CD4-positive, alpha-beta T cell treated with Interleukin-17A for 1 hour (primary cell): ENCODE measurements at places on chromosomes 5 and 9.

GRCh38 chr5:134938030-134938429 is 29.7 kb upstream of the CATSPER3 start:
- no peak for DNase-seq

DNA sequence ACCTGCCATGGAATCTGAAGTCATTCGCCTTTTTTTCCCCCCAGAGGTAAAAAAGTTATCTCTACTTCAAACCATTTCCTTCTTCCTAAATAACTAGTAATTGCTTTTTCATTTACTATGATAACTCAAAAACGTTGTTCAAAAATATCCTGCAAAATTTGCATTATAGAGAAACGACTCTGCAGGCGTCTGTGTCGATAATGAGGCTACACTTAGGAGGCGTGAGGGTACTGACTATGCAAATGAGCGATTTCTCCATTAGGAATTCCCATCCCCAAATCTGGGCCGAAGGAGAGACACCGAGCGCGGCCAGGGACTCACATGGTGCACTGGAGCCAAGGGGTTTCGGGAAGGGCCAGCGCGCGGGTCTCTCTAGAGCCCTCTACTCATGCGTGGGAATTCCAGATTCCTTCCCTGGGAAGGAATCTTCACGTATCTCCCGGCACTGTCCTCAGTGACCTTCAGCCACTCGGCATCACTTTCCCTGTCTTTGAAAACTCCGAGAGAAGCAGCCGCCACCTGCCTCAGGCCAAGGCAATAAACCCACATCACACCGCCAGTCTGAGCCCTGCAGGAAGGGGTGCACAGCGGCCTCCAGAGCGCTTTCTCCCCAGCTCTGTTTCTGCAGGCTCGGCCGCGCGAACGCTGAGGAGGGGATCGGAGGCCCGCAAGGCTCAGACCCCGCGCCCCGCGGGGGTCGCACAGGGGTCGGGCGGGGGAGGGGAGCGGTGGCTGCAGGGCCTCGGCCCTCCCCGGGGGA is 718 bp upstream of the DENND4C start:
- peak; percentile 70 for DNase-seq

- DNase-seq, result no peak
Observed at GRCh38 chr5:138439477-138440158, 761 bp downstream of the REEP2 start.

DNA sequence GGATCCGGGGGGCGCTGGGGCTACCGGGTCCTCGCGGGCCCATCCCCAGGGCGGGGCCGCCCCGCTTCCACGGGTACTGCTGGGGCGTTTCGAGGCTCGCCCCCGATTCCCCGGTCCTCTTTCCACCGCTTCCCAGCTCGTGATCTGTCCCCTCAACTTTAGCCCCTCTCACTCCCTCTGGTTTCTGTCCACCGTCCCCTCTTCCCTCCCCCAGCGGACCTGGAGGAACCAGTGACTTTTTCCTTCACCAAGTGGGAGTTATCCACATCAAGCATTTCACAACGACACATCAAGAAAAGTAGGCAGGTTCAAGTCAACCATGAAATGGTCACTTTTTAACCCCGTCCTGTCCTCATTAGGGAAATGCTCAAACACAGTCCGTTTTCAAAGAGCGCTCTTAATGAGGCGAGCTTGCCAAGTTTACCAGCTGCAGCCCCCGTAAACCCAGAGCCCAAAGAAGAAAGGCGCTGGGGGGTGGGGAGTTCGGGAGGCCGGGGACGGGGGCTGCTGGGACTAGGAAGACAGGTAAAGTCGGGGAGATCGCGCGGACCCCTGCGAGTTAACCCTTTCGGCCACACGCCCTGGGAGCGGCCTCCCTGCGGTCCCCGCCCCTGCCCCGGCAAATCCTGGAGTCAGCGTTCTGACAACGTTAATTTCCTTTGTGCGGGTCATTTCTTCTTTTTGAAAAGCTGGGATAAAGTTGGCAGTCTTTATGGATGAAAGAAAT is 2.1 kb upstream of the NFIB start:
- no peak for DNase-seq

- no peak for DNase-seq
Observed at GRCh38 chr5:148776780-148777179, 49.6 kb upstream of the ADRB2 start.

DNA sequence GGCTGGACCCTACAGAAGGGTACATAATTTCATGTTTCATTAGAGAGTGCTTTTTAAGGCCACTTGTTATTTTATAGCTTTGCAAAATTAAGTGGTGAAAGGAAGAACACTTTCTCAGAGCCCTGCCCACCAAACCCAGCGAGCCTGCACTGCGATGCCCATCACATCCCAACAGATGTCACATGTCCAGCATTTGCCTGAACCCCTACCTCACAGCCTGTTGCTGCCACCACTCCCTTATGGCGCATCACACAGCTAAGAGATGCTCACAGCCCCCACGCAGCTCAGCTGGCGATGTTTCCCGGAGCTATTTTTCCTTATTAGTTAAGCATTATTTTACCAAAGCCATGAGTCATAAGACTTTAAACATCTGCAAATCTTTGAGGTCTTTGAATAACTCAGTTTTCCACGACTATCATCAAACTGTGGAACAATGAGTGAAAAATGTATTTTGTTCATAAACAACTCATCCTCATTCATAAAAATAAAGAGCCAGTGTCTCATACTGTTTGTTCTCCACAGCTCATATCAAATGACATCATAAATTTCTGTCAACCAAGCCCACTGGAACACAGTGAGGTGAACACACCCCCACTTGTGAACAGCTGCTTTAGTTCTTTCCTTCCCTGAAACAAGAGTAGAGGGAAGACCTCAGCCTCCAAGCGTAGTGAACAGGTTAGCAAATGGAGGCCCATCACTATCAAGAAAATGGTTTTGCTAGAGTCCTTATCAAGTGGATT is 104.9 kb downstream of the SYK start:
- DNase-seq, result no peak

GRCh38 chr5:94025788-94026473 is 284.5 kb upstream of the POU5F2 start:
- no peak for DNase-seq

- DNase-seq, result no peak
Observed at GRCh38 chr5:92460505-92460904, 1077.4 kb upstream of the ARRDC3 start.

- DNase-seq, result peak; percentile 13
Observed at GRCh38 chr5:142316051-142316450, 8.8 kb downstream of the SPRY4 start.

- DNase-seq, result no peak
Observed at GRCh38 chr5:72834924-72835323, 18.5 kb downstream of the TNPO1 start.

- DNase-seq, result peak; percentile 70
Observed at GRCh38 chr9:127004946-127005769, 90.6 kb downstream of the RALGPS1 start.

- DNase-seq, result no peak
Observed at GRCh38 chr9:35811381-35812024, 559 bp downstream of the SPAG8 start.

GRCh38 chr9:17509151-17509550 is 69.7 kb upstream of the SH3GL2 start:
- no peak for DNase-seq

DNA sequence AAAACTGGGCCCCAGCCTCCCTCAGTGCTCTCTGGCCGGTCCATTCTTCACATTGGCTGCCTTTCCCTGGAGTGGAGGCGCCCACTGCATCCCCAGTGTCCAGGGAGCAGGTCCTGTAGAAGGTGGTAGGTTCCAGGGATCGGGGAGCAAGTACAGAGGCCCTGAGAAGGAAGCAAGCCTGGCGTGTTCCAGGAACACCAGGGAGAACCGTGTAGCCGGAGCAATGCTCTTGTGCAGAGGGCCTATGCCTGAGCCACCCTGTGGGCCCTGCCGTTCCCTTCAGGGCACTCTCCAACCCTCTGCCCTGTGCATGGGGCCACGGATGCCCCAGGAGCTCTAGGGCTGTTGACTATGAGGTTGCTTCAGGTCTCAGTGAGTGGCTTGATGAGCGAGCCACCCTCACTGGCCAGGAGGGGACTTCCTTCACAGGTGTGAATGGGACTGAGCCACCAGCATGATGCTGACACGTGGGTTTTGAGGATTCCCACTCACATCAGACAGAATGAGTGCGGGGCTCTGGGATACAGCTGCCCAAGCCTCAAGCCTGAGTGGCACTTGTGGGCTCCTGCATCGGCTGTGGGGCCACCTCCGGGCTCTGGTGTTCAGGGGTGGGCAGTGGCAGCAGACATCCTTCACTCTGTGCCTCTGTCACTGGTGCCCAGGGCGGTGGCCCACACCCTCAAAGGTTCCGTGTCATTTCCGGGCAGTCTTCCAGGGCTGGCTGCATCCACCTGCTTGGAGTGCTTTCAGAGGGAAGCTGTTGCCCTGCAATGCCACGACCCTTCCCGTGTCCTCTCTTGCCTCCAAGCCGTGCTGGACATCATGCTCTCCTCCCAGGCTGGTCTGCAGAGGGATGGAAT is 54.4 kb downstream of the ADAMTS2 start:
- no peak for DNase-seq

- no peak for DNase-seq
Observed at GRCh38 chr5:11148810-11149539, 387.9 kb upstream of the DAP start.

DNA sequence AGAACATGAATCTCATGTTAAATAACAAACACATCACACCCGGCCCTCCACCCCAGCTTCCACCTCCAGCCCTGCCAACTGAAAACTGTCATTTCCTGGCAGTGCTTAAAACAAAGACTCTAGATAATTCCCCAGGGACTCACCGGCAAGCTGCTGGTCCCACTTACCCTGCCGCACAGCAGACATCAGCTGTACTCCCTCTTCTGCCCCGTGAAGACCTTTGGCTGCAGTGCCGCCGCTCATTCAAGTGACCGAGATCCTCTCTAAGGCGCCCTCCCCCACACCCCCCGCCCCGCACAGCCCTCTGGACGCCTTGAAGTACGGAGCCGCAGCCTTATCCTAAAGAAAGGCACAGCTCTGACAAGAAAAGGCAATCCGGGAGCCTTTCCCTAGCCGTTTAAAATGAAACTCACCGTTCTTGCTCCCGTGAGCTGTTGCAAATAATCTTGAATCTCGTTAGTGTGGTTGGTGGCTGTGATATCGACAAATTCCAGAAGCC is 434 bp downstream of the GLRX start:
- DNase-seq, result no peak

GRCh38 chr9:106755736-106756135 is 107.2 kb upstream of the ZNF462 start:
- DNase-seq, result no peak

DNA sequence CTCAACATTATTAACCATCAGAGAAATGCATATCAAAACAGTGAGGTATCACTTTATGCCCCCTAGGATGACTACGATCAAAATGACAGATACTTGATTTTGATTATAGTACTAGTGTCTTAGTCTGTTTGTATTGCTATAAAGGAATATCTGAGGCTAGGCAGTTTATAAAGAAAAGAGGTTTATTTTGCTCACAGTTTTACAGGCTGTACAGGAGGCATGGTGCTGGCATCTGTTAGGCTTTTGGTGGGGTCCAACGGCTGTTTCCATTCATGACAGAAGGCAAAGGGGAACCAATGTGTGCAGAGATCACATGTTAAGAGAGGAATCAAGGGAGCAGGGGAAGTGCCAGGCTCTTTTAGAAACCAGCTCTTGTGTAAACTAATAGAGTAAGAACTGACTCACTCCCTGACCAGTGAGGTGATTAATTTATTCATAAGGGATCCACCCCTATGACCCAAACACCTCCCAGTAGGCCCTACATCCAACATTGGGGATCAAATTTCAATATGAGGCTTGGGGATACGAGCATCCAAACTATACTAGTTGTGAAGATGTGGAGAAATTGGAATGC is 16.0 kb upstream of the AFF4 start:
- no peak for DNase-seq

- no peak for DNase-seq
Observed at GRCh38 chr9:112863214-112863613, 27.5 kb downstream of the SLC46A2 start.

DNA sequence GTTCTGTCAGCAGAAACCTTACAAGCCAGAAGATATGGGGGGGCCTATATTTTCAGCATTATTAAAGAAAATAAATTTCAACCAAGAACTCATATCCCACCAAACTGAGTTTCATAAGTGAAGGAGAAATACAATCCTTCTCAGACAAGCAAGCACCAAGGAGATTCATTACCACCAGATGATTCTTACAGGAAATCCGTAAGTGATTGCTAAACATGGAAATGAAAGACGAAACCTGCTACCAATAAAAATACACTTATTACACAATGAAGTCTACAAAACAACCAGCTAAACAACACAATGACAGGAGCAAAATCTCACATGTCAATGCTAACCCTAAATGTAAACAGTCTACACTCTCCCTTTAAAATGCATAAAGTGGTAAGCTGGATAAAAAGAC is 17.8 kb upstream of the C9orf72 start:
- no peak for DNase-seq

- no peak for DNase-seq
Observed at GRCh38 chr5:82745016-82745415, 332.2 kb downstream of the TMEM167A start.

DNA sequence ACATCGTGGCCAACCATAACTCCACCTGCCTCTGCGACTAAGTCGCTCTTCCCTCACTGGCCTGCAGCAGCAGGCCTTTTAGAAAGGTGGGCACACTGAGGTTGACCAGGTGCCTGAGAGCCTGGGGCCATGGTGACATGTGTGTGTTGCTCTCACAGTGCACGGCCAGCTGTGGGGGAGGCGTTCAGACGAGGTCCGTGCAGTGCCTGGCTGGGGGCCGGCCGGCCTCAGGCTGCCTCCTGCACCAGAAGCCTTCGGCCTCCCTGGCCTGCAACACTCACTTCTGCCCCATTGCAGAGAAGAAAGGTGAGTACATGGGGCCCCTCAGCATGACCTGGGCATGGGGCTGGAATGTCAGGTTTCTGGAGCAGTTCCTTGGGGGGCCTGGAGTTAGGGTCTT is 104.5 kb upstream of the ICE1 start:
- DNase-seq, result no peak

DNA sequence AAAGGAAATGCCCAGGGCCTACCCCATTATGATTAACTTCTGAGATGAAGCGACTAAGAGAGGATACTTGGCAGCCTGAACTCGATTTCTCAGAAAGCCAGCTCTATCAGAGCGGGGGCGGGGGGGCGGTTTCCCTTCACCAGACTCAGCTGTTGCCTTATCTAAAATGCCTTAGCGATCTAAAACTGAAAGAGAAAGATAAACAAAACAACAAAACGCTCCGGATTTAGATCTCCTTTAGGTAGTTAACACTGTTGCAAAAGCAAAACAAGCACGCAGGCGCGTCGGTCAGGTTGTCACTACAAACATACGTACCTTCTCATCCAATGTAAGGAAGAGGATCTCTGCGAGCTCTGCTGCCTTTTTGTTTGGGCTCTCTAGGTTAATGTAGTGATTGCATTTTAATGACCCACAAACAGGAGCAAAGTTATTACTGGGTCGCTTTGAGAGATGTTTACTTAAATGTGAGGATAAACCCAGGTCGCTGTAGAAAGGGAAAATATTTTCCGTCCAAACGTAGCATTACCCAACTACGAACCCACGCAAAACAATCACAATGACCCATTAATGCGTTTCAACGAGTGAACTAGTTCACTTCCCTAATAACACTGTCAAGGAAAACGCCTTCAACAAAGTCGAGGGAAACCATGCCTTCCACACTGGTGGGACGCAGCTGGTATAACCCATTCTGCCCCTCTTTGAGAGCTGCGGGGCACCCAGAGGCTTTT is 982 bp downstream of the EPB41L4A start:
- DNase-seq, result peak; percentile 60
